GM23248 (cell line): ENCODE measurements at places on chromosomes 5 and 9. TPM values are rescaled to one million over a fixed set of nuclear protein-coding genes. Genes with fewer than 3 reads are reported as not detected.

Gene SHB
- total RNA-seq, result 9.9 and 11.1 TPM in 2 replicates

DNA sequence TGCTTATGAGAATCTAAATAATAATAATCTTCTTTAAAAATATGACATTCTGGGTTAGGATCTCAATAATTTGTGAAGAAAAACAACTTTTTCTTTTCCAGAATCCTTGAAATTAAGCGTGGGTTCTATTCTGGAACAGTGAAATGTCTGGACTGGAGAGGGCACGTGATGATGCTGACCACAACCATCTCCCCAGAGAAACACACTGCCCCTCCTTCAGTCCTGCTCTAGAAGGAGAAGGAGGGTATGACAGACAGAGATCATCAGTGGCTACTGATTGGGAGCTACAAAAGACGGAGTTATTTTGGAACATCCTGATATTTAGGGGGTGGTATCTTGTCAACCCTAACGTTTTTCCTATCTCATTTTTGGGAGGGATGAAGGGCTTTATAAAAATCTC lies 40.2 kb downstream of the MEF2C start:
- no peak for DNase-seq

DNA sequence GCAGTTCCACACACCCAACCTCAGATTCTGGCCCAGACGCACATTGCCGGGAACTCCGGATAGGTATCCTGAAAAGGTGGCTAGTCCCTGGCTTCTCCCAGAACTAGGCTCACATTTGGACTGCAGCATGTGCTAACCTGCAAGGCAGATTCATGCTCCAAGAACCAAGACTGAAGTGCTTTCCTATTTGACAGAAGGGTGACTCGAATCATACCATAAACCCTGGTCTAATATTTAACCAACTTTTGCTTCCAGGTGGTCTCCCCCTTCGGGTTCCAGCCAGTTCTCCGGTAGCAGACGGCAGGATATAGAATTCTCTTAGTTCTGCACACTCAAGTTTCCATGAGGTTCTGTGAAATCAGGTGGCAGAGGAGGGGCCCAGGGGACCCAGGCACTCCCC lies 7.6 kb downstream of the PTGES start:
- DNase-seq, result no peak

DNA sequence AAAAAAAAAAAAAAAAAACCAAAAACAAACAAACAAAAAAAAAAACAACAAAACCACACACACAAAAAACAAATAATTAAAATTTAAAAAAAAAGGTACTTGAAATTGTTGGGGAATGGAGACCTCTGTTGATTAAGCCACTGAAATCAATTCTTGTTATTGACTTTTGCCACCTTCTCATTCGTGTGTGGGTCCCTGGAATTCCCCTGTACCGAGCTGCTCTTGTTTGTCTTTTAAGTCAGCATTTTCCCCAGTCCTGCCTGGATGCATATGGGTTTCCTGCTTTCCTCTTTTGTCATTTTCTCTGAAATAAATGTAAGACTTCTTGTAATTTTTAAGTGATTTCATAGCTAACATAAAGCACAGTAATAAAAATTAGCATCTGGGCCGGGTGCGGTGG lies 45.5 kb downstream of the GPBP1 start:
- DNase-seq, result no peak

Gene DAB2IP
- 9.5 and 19.7 TPM in 2 replicates for total RNA-seq

GRCh38 chr9:76181781-76182180 lies 212.4 kb downstream of the RFK start:
- no peak for DNase-seq

Gene GAS1
- total RNA-seq, result 29.7 and 36.0 TPM in 2 replicates

Gene SCGB3A2
- not detected in 2 replicates for total RNA-seq

GRCh38 chr9:4197548-4197947 lies 102.3 kb downstream of the GLIS3 start:
- DNase-seq, result peak; percentile 19

GRCh38 chr5:149429839-149430721 lies 51.0 kb upstream of the IL17B start:
- DNase-seq, result no peak

Gene TAF9
- total RNA-seq, result 60.8 and 79.4 TPM in 2 replicates

Gene LHX2
- not detected in 2 replicates for total RNA-seq

Gene PCDHB5
- total RNA-seq, result 0.43 and 1.3 TPM in 2 replicates

- no peak for DNase-seq
Observed at GRCh38 chr9:116900543-116900942, 213.4 kb downstream of the TRIM32 start.

Gene ATOSB
- total RNA-seq, result 44.3 and 50.4 TPM in 2 replicates

DNA sequence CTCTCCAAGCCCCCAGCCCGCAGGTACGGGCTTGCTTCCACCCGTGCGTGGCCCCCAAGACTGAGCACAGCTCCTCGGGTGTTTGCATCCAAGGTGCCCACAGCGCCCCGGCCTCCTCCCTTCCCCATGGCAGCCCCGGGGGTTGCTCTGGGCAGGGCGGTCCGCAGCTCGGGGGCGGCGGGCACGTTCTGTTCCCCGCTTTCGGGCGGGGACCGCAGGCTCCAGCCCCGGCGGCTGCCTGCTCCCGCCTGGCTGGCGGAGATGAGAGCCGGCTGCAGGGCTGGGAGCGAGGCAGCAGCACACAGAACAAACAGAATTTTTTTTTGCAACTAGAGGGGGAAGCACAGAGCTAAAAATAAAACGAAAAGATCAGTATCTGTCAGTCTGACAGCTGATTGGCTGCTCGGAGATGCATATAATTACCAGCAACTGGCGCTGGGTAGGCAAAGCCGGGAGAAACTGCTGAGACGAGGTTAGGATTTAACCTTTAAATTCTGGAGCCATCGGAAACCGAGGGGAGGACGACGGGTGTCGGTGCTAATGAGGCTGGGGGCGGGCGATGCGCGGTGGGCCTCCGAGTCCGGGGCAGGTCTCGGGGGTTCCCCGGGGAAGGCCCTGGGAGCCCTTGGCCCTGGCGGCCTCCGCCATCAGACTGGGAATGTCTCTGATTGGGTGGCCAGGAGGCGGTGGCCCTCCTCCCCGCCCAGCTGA lies 142.7 kb upstream of the IER5L start:
- DNase-seq, result peak; percentile 90

GRCh38 chr5:133321833-133322420 lies 270.1 kb downstream of the HSPA4 start:
- DNase-seq, result no peak

GRCh38 chr5:39698838-39699560 lies 274.2 kb upstream of the DAB2 start:
- peak; percentile 16 for DNase-seq

- peak; percentile 48 for DNase-seq
Observed at GRCh38 chr5:41510176-41510831, at the start of gene PLCXD3. PLCXD3 (minus strand) TSS chr5:41510601; CDS start chr5:41510526, 75 bp downstream.

DNA sequence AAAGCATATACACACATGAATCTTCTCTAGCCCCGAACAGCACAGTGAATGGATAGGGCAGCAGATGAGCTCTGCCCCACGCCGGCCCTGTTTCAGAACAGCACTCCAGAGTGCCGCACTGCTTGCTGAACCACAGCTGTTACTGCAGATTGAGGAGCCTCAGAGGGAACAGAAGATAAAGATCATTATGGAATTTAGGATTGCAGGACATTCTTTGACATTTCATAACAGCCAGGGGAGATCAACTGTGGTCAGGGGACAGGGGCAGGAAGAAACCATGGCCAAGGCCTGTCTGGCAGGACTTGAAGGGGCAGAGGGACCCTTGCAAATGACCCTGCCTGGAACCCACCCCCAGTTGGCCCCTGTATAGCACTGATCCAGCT lies 20.6 kb downstream of the IRF1 start:
- DNase-seq, result no peak
